ENCODE measurements at places on chromosomes 12 and 14. TPM values are rescaled to one million over a fixed set of nuclear protein-coding genes. Genes with fewer than 3 reads are reported as not detected.

CDKN3 gene
- 11.8 TPM for total RNA-seq

TAS2R19 gene
- total RNA-seq: 9.6 TPM

AP4S1 gene
- total RNA-seq: 6.0 TPM

POP5 gene
- 11.5 TPM for total RNA-seq

FOXM1 gene
- 9.8 TPM for total RNA-seq

KRT3 gene
- not detected for total RNA-seq

C12orf42 gene
- total RNA-seq: not detected

TMEM119 gene
- 904 TPM for total RNA-seq

AMHR2 gene
- total RNA-seq: not detected

ACOT6 gene
- total RNA-seq: 0.16 TPM

SERPINA9 gene
- total RNA-seq: not detected

DPY19L2 gene
- 6.8 TPM for total RNA-seq

All from hair follicle dermal papilla cell (primary cell).